ENCODE measurements at places on chromosomes 1 and 21. TPM values are rescaled to one million over a fixed set of nuclear protein-coding genes. Genes with fewer than 3 reads are reported as not detected.

Gene C1orf56
- 1.2 TPM for total RNA-seq

Gene CHIA
- not detected for total RNA-seq

Gene PRDM16
- 0.03 TPM for total RNA-seq

Gene VWA5B1
- not detected for total RNA-seq

Gene KRTAP7-1
- not detected for total RNA-seq

Gene TTC4
- total RNA-seq: 20.6 TPM

DNA sequence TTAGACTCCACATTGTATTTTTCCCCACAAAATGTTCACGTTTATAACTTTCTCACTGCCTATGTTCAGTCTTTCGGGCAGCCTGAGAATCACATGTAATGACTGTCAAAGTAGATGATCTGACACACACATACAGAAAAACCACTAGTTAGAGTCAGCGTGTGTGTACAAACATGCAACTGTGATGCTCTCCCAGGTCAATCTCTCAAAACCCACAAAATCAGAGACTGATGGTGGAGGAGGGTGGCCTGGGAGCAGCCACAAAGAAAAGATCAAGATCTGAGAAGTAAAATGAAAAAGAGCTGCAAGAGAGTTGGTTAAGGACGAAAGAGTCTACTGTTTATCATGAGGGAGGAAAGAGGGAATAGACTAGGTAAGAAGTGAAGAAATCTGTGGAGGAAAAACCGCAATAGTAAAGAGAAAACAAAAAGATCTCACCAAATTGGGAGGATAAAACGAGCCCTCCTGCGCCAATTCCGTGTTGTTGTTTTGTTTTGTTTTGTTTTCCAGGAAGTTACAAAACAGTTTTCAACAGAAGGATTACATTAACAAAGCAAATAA lies 2.3 kb downstream of the EGLN1 start:
- H3K27me3 ChIP-seq: peaks cover 7% of the 10 kb centered on the region
- H3K36me3 ChIP-seq: peaks cover 48% of the 10 kb centered on the region
- peak; percentile 20 for DNase-seq
- H3K4me1 ChIP-seq: peaks cover 44% of the 10 kb centered on the region
- peak overlapping the region; percentile 92 for H3K4me3 ChIP-seq

DNA sequence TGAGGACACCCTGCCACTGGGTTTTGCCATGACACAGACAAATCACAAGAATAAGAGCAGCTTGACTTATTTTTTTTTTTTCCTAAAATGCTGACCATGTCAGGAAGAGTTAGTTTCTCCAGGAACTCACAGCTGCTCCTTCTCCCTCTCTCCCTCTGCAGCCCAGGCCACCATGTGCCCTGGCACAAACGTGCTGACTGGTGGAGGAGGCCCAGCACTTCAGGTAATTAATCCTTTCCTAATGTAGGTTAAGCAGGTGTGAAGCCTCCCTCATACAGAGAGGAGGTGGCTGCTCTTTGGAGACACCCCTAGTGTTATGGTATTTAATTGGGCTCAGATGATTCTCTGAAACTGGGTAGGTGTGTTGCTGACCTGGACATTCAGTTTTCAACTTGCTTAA lies 129.8 kb upstream of the USH2A start:
- no peak overlapping the region for H3K27ac ChIP-seq
- H3K27me3 ChIP-seq: no peaks in the 10 kb centered on the region
- H3K4me3 ChIP-seq: no peak overlapping the region
- H3K36me3 ChIP-seq: no peaks in the 10 kb centered on the region
- DNase-seq: no peak

GRCh38 chr1:192904438-192904895 lies 95.6 kb downstream of the RGS2 start:
- no peak overlapping the region for H3K4me3 ChIP-seq
- no peaks in the 10 kb centered on the region for H3K27me3 ChIP-seq
- H3K4me1 ChIP-seq: no peaks in the 10 kb centered on the region
- DNase-seq: no peak
- H3K27ac ChIP-seq: no peak overlapping the region

GRCh38 chr21:42616446-42616845 lies 37.0 kb upstream of the PDE9A start:
- peaks cover 2% of the 10 kb centered on the region for H3K4me1 ChIP-seq
- no peak overlapping the region for H3K27ac ChIP-seq
- DNase-seq: peak; percentile 50
- H3K4me3 ChIP-seq: no peak overlapping the region

DNA sequence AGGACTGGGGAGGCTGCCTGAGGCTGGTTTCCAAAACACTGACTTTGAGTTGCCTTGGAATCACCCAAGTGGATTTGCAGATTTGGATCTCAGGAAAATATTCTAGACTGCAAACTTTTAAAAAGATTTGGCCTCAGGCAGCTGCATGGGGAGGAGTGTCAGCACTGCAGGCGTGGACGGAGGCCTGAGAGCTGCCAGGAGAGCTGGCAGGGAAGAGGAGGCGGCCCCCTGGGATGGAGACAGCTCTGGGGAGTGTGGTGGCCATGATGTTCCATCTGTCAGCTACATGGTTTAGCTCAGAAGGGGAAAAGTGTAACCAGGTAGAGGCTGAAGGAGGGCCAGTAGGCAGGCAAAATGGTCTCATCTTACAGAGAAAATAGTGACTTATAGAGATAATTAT lies 72.1 kb downstream of the VPS26C start:
- H3K27me3 ChIP-seq: no peaks in the 10 kb centered on the region
- no peak overlapping the region for H3K27ac ChIP-seq
- peaks cover 41% of the 10 kb centered on the region for H3K36me3 ChIP-seq

DNA sequence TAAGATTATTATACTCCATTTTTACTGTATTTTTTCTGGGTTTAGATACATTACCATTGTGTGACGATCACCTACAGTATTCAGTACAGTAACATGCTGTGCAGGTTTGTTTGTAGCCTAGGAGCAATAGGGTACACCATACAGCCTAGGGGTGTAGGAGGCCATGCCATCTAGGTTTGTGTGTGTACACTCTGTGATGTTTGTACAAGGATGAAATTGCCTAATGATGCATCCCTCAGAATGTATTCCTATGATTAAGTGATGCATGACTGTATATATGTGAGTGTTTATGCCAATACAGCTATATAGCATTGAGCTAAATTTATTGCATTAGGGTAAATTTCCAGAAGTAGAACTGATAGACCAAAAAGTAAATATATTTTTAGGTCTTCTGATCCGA lies 23.3 kb downstream of the TUFT1 start:
- no peak for DNase-seq
- H3K4me1 ChIP-seq: peaks cover 6% of the 10 kb centered on the region

DNA sequence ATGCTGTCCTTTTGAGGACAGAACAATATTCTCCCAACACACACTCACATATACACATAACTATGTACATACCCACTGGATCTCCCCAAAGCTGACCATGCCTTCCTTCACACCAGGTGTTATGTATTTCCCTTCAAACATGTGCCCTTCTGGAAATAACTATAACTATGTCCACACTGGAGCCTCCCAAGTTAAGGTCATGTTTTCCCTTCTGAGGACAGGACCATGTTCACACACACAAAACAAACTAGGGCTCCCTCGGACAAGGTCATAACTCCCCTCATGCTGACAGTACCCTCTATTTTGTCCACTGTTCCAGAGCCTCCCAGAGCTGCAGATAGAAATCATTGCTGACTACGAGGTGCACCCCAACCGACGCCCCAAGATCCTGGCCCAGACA lies 7.8 kb downstream of the MMACHC start:
- peaks cover 45% of the 10 kb centered on the region for H3K36me3 ChIP-seq
- no peak overlapping the region for H3K4me3 ChIP-seq
- H3K27ac ChIP-seq: no peak overlapping the region

- peaks cover 22% of the 10 kb centered on the region for H3K4me1 ChIP-seq
- H3K27ac ChIP-seq: no peak within 1 kb of the TSS
- H3K4me3 ChIP-seq: no peak within 1 kb of the TSS
- peak; percentile 90 for DNase-seq
Measured at GRCh38 chr1:85707990-85708828, at the start of gene ZNHIT6. Gene ZNHIT6, minus strand, starts transcription at chr1:85708433. Its CDS starts 149 bp downstream, at chr1:85708284.

- no peak overlapping the region for H3K4me3 ChIP-seq
- H3K27ac ChIP-seq: no peak overlapping the region
- H3K4me1 ChIP-seq: peaks cover 2% of the 10 kb centered on the region
- DNase-seq: no peak
- H3K27me3 ChIP-seq: no peaks in the 10 kb centered on the region
- H3K36me3 ChIP-seq: no peaks in the 10 kb centered on the region
Measured at GRCh38 chr1:36070349-36070748, 13.5 kb upstream of the TEKT2 start.

DNA sequence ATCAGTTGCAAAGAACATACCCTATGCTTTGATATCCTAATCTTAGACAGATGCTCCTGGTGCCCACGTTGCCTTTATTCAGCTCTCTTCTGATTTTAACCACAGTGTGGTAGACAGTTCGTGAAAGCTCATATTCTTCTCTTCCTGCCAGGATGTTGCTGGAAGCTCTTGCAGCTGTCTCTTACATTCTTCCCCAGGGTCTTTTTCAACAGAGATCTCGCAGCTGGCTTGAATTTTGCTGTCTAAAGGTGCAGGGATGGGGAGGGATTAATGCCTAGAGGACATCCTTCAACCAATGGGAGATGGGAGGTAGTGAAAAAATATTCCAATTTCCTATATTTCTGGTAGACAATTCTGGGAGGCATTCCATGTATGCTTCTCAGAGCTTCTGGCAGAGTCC lies 150.0 kb upstream of the APP start:
- DNase-seq: no peak
- H3K27ac ChIP-seq: no peak overlapping the region
- no peaks in the 10 kb centered on the region for H3K4me1 ChIP-seq
- H3K27me3 ChIP-seq: no peaks in the 10 kb centered on the region

GRCh38 chr1:244049162-244050013 lies 1.7 kb upstream of the ZBTB18 start:
- H3K4me3 ChIP-seq: peak overlapping the region; percentile 88
- DNase-seq: peak; percentile 37
- H3K27ac ChIP-seq: peak overlapping the region; percentile 77

- DNase-seq: no peak
- H3K4me3 ChIP-seq: no peak overlapping the region
- peaks cover 49% of the 10 kb centered on the region for H3K36me3 ChIP-seq
- H3K4me1 ChIP-seq: peaks cover 3% of the 10 kb centered on the region
- H3K27ac ChIP-seq: no peak overlapping the region
Measured at GRCh38 chr21:37496972-37497371, 130.4 kb downstream of the DYRK1A start.

DNA sequence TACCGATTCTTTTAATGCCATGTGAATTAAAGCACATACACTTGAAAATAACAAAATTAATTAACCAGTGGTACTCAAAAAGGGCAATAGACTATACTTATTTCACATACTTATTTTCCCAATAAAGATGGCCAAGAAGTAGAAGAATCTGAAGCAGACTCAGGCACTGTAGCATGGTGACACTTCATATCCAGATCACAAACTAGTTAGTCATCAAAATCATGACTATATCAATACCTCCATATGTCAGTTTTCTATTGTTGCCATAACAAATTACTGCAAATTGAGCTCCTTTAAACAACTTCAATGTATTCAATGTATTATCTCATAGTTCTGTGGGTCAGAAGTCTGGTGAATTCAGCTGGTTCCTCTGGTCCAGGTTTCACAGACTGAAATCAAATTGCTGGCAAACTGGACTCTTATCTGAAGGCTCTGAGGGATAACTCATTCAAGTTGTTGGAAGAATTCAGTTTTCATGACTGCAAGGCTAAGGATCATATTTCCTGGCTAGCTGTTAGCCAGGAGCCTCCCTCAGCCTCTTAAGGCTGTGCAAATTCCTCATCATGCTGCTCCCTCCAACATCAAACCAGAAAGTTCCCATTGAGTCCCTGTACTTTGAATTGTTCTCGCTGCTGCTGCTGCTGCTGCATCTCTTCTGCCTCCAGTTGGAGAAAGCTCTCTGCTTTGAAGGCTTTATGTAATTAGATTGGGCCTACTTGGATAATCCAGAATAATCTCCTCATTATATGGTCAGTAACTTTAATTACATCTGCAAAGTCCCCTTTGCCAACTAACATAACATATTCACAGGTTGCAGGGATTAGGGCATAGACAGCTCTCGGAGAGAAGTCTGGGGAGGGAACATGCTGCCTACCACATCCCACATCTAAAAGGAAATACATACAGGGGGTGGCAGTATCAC lies 91.5 kb downstream of the MRPL39 start:
- peaks cover 2% of the 10 kb centered on the region for H3K36me3 ChIP-seq
- H3K27ac ChIP-seq: no peak overlapping the region
- H3K4me1 ChIP-seq: peaks cover 14% of the 10 kb centered on the region
- H3K4me3 ChIP-seq: no peak overlapping the region
- no peak for DNase-seq

All from activated CD4-positive, alpha-beta memory T cell treated with anti-CD3 and anti-CD28 coated beads, Interleukin-2, amount 10 ng/mL, durations not matched to agents 7 days and 5 days (primary cell).